Progenitor cell of endocrine pancreas (in vitro differentiated cells): ENCODE measurements at places on chromosomes 6 and 20. TPM values are rescaled to one million over a fixed set of nuclear protein-coding genes. Genes with fewer than 3 reads are reported as not detected.

The RFX6 gene
- 28.7 and 34.2 TPM in 2 replicates for total RNA-seq

The SLA2 gene
- total RNA-seq = 0.62 and 0.77 TPM in 2 replicates

GRCh38 chr6:69668916-69669315 is 127.9 kb downstream of the LMBRD1 start:
- DNase-seq = no peak

The PSORS1C1 gene
- total RNA-seq = not detected in 2 replicates

- DNase-seq = no peak
Observed at GRCh38 chr6:101397199-101397598, 3.7 kb downstream of the GRIK2 start.

- no peak for DNase-seq
Observed at GRCh38 chr6:63600136-63600535, 27.9 kb downstream of the LOC128125822 start.

DNA sequence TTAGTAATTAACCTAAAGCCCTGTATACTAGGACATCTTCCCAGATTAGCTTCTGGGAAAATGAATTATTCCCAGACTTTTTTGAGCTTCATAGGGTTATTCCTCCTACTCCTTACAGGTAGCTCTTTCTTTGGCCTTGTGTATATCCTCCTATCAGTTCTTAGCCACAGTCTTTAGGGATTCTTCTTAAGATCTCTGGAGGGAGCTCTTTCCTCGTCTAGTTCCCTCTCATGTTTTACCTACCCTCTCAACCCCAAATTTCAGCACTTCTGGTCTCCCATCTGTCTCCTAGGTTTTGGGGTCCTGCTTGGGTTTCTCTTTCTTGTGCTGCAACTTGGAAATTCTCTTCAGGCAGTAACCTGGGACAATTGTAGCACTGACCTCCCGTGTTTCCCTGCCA is 46.4 kb upstream of the SLC35B3 start:
- no peak for DNase-seq

The ETV7 gene
- not detected in 2 replicates for total RNA-seq

The POM121L2 gene
- total RNA-seq = not detected in 2 replicates

DNA sequence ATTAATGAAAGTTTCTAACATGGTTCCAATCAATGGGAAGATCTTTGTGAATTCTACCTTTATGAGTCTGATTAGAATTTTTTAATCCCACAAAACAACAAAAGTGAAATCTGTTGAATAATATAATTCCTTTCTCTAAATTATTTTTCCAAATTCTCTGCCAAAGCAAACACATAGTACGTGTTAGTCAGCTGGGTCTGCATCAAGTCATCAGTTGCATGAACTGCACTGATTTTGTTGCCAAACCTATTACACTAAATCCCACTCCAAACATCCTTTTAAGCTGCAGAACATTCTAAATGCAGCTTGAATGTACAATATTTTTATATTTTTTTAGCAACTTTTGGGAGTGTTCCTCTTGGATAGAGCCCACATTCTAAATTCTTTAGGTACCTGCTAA is 199.0 kb upstream of the HSF2 start:
- DNase-seq = no peak

The SDHAF4 gene
- total RNA-seq = 14.9 and 17.2 TPM in 2 replicates

DNA sequence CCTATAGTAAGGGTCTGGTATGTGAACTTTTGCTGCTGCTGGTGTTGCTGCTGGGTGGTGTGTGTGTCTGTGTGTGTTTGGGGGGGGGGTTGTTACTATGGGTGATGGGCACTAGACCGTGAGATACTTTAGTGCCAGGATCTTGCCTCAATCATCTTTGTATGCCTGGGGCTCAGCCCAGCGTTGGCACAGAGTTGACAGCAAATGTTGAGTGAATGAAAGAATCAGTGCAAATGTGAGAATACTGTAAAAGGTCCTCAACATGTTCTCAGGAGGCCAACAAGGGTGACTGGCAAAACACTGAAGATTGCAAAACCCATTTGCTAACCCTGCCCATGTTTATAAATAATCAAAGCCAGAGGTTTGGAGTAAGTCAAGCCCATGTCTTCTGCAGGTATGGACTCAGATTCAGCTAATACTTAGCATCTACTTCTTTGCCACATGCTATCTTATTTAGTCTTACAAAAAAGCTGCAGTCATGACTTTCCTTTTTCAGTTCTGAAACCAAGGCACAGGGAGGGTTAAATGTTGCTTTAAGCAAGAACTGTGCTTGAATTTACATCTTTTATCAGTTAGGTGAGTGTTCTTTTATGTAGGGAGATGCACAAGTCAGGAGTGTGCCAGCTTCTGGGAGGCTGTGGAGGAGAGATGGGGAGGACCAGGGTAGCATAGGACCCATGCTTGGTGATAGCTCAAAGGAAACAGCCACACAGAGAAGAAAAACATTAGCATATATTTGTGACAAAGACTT is 125.3 kb upstream of the SPACA1 start:
- DNase-seq = no peak

- no peak for DNase-seq
Observed at GRCh38 chr20:1671891-1672669, 14.5 kb upstream of the SIRPG start.

The RIMS4 gene
- 6.3 and 8.2 TPM in 2 replicates for total RNA-seq

- no peak for DNase-seq
Observed at GRCh38 chr6:109759098-109759955, 68.2 kb downstream of the FIG4 start.

DNA sequence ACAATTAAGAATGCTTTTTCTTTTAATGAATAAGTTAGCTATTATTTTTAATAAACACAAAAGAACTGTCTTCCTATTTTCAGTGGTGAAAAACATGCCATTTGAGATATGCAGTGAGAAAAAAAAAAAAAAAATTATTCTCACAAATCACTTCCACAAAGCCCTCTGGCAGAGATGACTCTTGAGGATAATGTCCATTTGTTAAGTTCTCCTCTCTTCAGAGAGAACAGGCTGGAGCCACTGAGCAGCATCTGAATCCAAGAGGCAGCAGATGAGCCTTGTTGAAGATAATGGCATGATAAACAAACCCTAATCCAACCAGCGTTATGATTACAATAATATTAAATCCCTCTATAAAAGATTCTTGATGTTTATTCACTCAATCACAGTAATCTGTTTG is 105.0 kb downstream of the PTPRK start:
- no peak for DNase-seq

The HNF4A gene
- 71.1 and 72.9 TPM in 2 replicates for total RNA-seq
